ENCODE measurements at places on chromosomes 13 and 19.

- no peak for DNase-seq
Observed at GRCh38 chr19:11223200-11223599, 16.2 kb upstream of the ANGPTL8 start.

DNA sequence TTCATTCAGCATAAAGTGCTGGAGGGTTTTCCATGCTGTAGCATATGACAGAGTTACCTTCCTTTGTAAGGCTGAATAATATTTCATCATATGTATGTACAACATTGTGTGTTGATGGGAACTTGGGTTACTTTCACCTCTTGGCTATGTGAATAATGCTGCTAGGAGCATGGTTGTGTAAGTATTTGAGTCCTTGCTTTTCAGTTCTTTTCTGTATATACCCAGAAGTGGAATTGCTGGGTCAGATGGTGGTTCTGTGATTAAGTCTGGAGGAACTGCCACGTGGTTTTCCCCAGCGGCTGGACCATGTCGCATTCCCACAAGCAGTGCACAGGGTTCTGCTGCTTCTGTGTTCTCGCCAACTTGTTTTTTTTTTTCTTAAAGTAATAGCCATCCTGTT lies 101.2 kb upstream of the TEX29 start:
- DNase-seq = no peak

- DNase-seq = peak; percentile 41
Observed at GRCh38 chr19:15631817-15632216, 8.9 kb upstream of the CYP4F3 start.

DNA sequence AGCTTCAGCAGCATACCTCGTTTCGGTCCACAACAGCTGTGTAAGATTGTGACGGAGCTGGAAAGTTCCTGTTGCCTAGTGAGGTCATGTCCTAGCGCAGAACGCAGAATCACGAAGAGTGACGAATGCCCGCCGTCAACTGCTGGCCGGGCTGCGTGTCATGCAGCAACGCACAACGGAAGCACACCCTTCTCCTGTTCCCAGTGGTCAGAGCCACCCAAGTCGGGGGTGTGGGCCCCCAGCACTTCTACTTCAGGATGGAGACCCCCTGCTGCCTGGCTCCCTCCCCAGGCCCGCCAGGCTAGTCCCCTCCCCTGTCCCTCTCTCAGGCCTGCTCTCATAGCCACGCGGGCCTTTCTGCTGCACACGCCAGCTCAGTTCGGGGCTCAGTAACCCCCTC lies 25.9 kb downstream of the C2CD4C start:
- DNase-seq = no peak

Measured in activated CD4-positive, alpha-beta memory T cell treated with anti-CD3 and anti-CD28 coated beads, Interleukin-2, amount 10 ng/mL, durations not matched to agents 7 days and 5 days (primary cell).